Activated T-cell treated with anti-CD3 and anti-CD28 coated beads, Interleukin-2, amount 50 U/mL, for 1 hour (primary cell): ENCODE measurements at places on chromosomes 2 and 18.

DNA sequence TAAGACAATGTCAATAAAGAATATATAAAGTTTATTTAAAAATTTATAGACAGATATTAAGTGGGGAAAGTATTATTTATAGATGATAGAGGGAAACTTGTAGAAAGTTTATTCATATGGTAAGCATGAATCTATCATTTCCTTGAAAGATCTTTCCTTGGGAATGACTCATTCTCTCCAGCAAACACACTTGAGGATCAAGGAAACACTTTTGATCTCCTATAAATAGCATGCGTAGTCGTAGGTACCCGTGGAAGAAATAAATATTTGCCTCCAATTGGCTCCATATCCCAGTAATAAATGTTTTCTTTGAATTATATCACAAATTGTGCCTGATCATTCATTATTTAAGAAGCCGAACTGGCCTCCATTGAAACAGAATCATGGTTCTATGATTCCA is 483.4 kb downstream of the RNF144A start:
- no peak for DNase-seq

DNA sequence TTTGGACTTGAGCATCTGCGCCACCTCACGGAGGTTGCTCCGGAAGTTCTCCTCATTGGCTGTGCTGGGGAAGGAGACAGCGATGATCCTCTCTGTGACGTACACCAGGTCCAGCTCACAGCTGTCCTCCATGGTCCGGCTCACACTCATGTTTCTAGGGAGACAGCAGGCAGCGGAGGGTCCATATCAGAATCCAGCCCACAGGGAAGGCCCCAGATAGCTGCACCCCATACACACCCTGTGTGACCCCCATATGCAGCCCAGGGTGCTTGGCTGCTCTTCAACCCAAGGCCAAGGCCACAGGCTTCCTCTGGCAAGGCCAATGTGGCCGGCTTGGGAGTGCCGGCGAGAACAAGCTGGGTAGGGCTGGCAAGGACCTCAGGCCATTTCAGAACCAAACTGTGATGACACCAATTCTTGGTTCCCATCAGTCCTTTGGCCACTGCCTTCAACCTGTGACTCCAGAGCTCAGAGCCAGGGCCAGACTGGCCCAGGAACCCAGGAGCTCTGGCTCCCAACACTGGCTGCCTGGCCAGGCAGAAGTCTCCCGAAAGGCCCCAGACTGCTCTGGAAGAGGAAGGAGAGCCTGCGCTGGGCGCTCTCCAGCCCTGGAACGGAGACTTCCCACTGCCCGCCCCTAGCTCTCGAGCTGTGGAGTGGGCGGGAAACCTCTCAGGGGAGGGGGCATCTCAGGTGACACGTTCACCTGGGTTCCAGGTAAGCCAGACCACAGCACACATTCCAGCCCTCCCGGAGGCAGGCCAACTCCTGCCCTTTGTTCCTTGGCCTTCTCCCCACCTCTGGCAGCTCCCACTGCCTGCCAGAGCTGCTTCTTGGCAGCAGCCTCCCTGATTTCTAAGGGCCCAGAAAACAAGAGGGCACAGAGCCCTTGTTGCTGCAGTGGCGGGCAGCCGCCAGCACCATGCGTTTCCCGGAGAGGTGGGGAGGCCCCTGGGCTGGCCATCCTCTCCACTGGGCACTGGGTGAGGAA is 104.7 kb downstream of the TNS1 start:
- DNase-seq = no peak

DNA sequence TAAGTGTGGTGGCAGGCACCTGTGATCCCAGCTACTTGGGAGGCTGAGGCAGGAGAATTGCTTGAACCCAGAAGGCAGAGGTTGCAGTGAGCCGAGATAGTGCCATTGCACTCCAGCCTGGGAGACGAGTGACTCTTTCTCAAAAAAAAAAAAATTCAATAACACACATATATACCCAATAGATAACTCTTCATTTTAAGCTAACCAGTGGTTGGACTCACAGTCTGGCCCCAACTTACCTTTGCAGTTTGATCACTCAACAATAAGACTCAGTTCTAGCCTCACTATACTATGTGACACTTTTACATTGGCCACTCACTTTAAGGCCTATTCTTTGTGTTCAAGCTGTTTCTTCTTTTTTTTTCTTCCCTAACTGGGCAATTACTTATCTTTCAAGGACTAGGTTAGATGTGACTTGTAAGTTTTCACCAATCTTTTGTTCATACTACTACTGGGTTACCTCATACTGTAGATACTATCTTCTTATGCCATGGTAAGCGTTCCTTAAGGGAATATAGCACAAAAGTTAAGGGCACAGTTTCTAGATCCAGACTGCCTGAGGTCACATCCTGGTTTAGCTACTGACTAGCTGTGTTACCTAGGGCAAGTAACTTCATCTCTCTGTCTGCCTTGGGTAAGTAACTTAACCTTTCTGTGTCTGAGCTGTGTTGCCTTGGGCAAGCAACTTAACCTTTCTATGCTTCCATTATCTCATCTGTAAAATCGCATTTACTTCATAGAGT is 6.3 kb upstream of the GTF3C2 start:
- no peak for DNase-seq

GRCh38 chr2:56531668-56532420 is 348.1 kb downstream of the CCDC85A start:
- DNase-seq = no peak

GRCh38 chr2:240730501-240731177 is 39.0 kb downstream of the AQP12A start:
- no peak for DNase-seq

DNA sequence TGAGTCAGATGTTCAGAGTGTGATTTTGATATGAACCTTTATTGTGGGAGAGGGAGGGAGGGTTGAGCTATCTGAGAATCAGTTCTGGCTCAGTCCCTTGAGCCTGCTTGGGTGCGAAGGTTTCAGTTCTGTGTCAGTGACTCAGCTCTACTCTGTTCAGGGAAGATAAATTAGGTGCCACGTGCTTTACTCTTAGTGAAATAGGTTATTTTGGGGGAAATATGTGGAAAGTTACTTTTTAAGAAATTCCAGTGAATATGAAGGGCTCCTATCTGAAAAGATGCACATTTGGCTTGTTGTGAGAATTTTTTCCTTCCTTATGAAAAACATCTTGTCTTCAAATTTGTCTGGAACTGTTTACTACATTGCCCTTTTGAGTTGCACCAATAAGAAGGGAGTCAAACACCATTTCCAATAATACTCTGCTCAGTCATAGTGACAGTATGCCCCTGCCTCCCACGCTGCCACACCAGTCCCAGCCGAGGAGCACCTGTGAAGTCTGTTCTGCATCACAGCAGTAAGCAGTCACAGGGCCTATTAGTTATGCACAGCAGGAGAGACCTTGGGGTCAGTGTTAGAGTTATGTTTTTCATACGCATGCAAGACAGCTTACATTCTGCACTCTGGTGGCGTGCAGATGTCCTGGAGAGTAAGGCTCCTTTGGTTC is 32.8 kb upstream of the DNAH7 start:
- DNase-seq = no peak

DNA sequence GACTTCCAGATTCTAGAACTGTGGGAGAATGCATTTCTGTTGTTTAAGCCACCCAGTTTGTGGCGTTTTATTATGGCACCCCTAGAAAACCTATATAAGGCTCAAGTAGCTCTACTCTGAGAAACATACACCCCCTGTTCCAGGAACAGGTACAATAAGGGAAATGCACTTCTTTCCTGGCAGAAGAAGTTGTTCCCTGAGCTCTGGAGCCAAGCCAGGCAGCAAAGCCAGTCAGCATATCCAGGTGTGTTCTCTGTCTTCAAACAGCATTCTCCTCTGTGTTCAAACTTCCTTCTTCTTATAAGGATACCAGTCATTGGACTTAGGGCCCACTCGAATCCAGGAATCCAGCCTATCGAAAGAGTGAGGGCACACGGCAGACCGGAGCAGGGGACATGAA is 96.5 kb downstream of the TPGS2 start:
- DNase-seq = no peak
